ENCODE measurements at places on chromosomes 2 and 18.

DNA sequence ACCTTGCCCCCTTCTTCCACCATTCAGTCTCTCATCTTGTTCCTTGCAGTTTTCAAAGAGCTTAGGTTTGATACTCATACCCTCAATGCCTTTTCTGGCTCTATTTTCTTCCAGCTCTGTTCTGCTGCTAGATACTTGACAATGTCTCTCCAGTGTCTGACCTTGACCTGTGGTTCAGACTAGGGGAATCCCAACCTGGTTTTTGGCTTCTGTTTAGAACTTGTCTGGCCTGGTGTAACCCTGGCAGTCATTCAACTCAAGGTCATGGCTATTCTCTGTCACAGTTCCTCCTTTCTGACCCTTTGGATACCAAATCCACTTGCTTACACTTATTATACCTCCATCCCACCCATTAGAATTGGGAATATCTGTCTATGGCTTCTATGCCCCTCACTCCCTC is 31.8 kb upstream of the IMP4 start:
- DNase-seq: no peak

GRCh38 chr18:68548904-68549870 is 165.7 kb downstream of the TMX3 start:
- no peak for DNase-seq

GRCh38 chr2:49715597-49715996 is 561.3 kb upstream of the FSHR start:
- no peak for DNase-seq

GRCh38 chr2:189576396-189576795 is 4.2 kb downstream of the SLC40A1 start:
- DNase-seq: no peak

DNA sequence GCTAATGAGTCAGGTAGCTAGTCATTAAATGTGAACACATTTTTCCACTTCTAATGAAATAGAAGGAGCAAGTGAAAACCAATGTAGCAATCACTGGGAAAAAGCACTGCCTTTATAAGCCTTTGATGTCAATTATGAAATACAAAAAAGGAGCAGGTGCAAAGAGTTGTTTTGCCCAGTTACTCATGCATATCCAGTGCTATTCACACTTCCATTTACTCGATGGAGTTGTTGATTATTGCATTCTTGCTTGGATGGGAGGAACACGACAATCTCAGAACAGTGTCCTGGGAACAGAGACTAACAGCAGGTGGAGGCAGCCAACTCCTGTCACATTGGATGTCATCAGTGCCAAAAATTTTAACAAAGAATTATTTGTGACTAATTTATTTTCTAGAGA is 372.5 kb downstream of the CBLN2 start:
- no peak for DNase-seq

Data from right kidney (tissue), 9 donors.